ENCODE measurements at places on chromosomes 1 and 21. TPM values are rescaled to one million over a fixed set of nuclear protein-coding genes. Genes with fewer than 3 reads are reported as not detected.

The HOOK1 gene
- total RNA-seq: 14.4 TPM

The FCER1A gene
- 0.81 TPM for total RNA-seq

The CATSPERE gene
- 1.7 TPM for total RNA-seq

The RNU1-3 gene
- total RNA-seq: 2,907 TPM

The AGO4 gene
- 13.2 TPM for total RNA-seq

The ADAMTS4 gene
- total RNA-seq: 1.1 TPM

The ZBTB8A gene
- not detected for total RNA-seq

DNA sequence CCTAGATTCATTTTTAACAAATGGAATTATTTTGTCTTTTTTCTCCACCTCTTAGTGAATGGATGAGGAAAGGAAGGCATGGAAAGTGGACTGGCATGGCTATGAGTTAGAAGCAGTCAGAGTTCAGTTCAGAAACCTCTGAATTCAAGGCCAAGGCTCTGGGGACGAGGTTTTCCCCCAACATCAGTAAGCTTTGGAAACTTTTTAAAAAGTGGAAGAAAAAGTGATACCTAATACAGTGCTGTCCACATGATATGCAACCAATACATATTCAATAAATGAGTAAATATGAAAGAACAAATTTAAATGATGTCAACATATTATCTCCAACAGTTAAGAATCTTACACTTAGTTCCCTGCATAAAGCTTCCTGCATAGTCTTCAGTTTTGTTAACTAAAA lies 204.7 kb downstream of the HLX start:
- H3K4me3 ChIP-seq: no peak overlapping the region
- DNase-seq: no peak
- no peaks in the 10 kb centered on the region for H3K36me3 ChIP-seq

DNA sequence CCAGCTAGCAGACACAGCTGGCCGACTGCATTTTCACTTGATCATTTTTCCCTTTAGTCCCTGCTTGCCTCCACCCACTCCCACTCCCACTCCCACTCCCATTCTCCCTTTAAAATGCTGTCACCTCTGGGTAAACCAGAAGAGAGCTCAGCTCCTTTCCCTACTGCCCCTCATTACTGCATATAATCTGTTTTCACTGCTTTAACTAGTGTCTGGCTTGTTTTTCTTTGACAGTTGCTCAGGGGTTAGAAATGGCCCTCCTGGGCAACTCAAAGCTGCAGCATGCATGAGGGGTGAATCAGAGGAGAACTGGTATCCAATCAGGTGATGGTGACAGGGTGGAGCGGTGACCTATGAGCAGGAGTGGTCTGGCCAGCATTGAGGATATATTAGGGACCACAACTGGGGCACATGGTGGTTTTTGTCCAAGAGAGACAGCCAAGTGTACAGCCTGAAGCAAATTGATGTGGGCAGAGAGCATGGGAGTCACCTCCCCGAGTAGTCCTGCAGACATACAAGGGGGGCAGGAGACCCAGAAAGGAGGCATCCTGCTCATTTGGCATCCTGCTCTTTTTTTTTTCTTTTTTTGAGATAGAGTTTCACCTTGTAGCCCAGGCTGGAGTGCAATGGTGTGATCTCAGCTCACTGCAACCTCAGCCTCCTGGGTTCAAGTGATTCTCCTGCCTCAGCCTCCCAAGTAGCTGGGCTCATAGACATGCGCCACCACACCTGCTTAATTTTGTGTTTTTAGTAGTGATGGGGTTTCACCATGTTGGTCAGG lies 42.6 kb upstream of the SRSF10 start:
- DNase-seq: no peak
- H3K36me3 ChIP-seq: no peaks in the 10 kb centered on the region
- H3K27me3 ChIP-seq: no peaks in the 10 kb centered on the region
- no peaks in the 10 kb centered on the region for H3K4me1 ChIP-seq
- no peak overlapping the region for H3K27ac ChIP-seq
- H3K4me3 ChIP-seq: no peak overlapping the region

DNA sequence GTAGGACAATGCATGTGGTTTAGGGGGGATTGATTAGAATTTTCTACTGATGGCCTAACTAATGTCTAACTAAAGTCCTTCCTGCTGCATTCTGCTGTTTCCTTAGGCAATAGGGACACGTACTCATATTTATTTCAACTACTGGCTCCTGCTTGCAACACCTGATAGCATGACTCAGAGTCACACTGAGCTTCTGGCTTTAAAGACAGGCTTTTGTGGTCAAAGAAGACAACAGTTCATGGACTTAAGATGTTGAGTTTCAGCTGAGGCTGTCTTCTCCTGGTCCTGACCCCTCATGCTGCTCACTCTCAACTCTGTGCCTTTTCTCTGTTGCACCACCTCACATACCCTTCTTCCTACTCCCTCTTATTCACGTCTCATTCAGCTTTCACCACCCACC lies 29.1 kb upstream of the TRABD2B start:
- H3K36me3 ChIP-seq: no peaks in the 10 kb centered on the region
- no peaks in the 10 kb centered on the region for H3K4me1 ChIP-seq
- no peak overlapping the region for H3K27ac ChIP-seq
- H3K27me3 ChIP-seq: no peaks in the 10 kb centered on the region
- H3K4me3 ChIP-seq: no peak overlapping the region
- DNase-seq: no peak

DNA sequence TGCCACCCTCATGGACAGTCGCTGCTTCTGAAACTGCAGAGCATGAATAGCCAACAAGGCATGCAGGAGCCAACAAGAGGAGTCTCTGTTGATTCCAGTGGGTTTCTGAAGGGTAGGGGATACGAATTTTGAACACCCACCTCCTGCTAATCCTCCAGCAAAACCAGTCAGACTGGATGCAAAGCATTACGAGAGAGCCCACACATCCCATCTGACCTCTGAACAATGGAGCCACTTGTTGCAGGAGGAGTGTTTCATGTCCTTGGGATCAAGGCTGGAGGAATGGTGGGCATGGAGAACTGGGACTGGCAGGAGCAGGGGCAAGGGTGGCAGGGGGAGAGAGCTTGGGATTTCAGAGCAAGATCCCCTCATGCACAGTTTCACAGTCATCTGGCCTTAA lies 1.6 kb downstream of the VTCN1 start:
- no peak for DNase-seq
- H3K4me1 ChIP-seq: no peaks in the 10 kb centered on the region
- no peaks in the 10 kb centered on the region for H3K36me3 ChIP-seq
- H3K27me3 ChIP-seq: no peaks in the 10 kb centered on the region
- H3K27ac ChIP-seq: no peak overlapping the region

DNA sequence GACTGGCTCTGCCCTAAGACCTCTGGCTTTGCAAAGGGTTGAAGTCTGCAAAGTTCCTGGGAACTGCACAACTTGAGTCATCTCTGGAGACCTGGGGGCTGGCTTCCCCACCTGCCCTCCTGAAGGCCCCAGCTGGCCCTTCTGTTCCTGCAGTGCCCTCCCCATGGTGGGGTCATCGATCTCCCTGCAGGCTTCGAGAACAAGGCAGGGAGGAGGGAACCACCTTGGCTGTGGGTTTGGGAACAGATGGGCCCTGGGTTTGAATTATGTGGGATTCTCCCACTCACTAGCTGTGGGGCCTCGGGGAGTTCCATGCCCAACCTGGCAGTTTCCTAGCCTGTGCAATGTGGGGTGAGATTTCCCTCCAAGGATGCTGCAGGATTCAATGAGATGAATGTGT lies 310.2 kb downstream of the PTPRU start:
- H3K27ac ChIP-seq: no peak overlapping the region
- no peaks in the 10 kb centered on the region for H3K27me3 ChIP-seq
- DNase-seq: no peak
- no peaks in the 10 kb centered on the region for H3K36me3 ChIP-seq
- no peak overlapping the region for H3K4me3 ChIP-seq

- no peak for DNase-seq
- no peak overlapping the region for H3K27ac ChIP-seq
- no peaks in the 10 kb centered on the region for H3K4me1 ChIP-seq
- H3K4me3 ChIP-seq: no peak overlapping the region
- H3K36me3 ChIP-seq: no peaks in the 10 kb centered on the region
- H3K27me3 ChIP-seq: peaks cover 12% of the 10 kb centered on the region
Measured at GRCh38 chr1:112359961-112360767, 35.9 kb upstream of the CTTNBP2NL start.

DNA sequence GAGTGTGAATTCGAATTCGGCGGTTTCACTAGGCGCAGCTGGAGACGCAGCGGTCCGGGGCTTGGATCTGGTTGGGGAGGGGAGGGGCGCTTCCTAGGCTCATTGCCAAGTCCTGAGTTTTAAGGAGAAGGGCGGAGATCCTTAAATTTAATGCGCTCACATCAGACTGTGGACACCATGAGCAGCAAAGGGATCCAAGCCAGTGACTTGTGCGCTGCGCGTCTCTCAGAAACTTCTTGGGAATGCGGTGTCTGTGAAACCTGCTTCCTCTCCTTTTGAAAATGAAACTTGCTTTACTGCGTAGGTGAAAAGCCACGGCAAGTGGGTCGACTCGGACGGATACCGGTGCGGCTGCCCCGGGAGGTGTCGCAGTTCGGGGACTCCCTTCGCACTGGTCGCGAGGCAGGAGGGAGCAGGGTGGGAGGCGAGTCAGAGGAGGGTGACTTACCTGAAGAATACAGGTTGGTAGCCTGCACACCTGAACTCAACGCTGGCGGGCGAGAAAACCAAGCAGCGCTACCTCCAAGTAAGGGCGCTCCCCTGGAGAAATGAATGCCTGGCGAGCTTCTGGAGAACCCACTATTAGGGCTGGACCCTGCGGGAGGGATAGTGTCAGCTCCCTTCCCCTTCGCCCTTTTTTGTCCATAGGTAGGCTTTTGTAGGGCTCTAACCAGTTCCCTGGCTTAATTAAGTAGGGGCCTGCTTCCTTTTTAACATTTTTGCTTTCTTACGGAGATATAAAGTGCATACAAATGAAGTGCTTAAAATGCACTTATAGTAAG lies 992 bp downstream of the TENT5C start:
- no peaks in the 10 kb centered on the region for H3K27me3 ChIP-seq
- H3K36me3 ChIP-seq: no peaks in the 10 kb centered on the region
- H3K27ac ChIP-seq: peak overlapping the region; percentile 79
- peak; percentile 47 for DNase-seq
- peaks cover 28% of the 10 kb centered on the region for H3K4me1 ChIP-seq

GRCh38 chr1:153774780-153775457 lies at the start of gene SLC27A3:
Gene SLC27A3, plus strand, starts transcription at chr1:153775407. Its CDS starts 91 bp downstream, at chr1:153775498.
- H3K4me3 ChIP-seq: peak within 1 kb of the TSS; percentile 73
- peak within 1 kb of the TSS; percentile 66 for H3K27ac ChIP-seq
- H3K4me1 ChIP-seq: peaks cover 23% of the 10 kb centered on the region
- H3K27me3 ChIP-seq: no peaks in the 10 kb centered on the region

- H3K4me3 ChIP-seq: peak overlapping the region; percentile 21
- H3K4me1 ChIP-seq: peaks cover 56% of the 10 kb centered on the region
- H3K36me3 ChIP-seq: no peaks in the 10 kb centered on the region
- no peak overlapping the region for H3K27ac ChIP-seq
Measured at GRCh38 chr21:28832013-28832714, 160.5 kb downstream of the LTN1 start.

DNA sequence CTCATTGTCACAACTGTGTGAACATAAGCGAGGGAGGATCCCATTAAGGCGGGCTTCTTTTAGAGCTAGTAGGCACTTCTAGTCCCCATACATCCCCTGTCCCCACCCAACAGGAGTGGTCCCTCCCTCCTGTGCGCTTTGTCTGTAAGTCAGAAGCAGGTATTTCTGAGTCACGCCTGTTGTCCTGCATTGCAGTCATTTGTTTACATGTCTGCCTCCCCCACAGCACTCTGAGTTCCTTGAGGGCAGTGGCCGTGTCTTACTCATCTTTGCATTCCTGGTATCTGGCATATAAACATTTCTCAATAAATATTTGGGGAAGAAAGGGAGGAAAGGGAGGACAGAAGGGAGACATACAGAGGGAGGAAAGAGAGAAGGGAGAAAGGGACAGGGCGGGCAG lies 40.3 kb downstream of the PLEKHA6 start:
- H3K4me1 ChIP-seq: no peaks in the 10 kb centered on the region
- H3K27ac ChIP-seq: no peak overlapping the region
- no peak overlapping the region for H3K4me3 ChIP-seq
- DNase-seq: no peak

DNA sequence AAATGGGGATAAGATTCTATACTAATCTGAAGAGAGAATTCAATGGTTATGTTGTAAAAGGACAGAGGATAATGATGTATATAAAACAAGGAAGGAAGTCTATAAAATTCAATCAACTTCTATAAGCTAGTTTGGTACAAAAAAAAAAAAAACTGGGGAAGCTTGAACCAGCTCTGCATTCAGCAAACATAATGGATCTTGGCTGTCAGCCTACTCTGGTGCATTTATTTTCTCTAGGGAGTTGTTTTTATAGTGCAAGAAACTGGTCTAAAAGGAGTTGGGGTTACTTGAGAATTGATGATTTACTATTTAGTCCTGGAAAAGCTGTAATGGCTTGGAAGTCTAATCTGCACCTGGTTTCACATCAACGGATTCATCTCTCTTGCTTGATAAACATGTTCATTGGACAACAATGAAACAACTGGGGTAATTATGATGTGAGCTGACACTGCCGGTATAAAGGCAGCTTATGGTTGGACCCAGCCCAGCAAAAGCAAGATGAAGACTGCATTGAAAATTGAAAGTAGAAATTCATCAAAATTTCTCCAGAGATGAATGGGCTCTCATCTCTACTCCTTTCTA lies 199.4 kb upstream of the NRIP1 start:
- DNase-seq: no peak
- H3K4me3 ChIP-seq: no peak overlapping the region
- no peaks in the 10 kb centered on the region for H3K4me1 ChIP-seq
- no peaks in the 10 kb centered on the region for H3K36me3 ChIP-seq
- no peaks in the 10 kb centered on the region for H3K27me3 ChIP-seq
- H3K27ac ChIP-seq: no peak overlapping the region

- no peaks in the 10 kb centered on the region for H3K36me3 ChIP-seq
- no peak overlapping the region for H3K27ac ChIP-seq
- H3K27me3 ChIP-seq: no peaks in the 10 kb centered on the region
- H3K4me3 ChIP-seq: no peak overlapping the region
- H3K4me1 ChIP-seq: peaks cover 14% of the 10 kb centered on the region
- DNase-seq: no peak
Measured at GRCh38 chr21:42682661-42683210, 29.3 kb downstream of the PDE9A start.

DNA sequence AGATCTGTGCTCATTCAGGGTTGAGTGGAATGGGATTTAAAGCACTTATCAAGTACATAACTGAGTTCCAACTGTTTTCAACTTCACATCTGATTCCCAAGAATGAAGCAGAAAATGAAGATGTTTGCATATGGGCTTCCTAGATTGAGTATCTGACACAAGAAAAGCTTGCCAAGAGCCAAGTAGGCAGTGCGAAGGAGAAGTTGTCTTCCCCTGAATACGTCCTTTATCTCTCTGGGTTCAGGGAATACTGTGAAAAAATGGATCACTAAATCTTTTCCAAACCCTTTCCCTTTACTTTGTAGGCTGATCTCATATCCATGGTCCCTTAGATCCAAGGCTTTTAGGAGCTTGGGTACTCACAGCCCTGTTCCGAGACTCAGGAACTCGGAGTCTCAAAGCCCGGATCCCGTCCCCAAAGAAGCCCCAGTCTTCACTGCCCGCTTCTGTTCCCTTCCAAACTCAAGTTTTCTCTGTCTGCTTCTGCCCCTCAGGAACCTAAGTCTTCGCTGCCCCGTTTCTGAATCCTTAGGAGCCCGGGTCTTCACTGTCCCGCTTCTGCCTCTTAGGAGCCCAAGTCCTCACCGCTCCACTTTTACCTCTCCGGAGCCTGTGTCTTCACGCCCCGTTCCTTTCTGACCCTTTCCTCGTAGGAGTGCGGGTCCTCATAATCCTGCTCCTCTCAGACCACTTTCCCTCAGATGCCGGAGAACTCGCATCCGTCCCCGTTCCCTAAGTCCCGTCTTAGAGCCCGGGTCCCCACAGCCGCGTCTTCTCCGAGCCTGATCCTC lies 616 bp downstream of the TAF12 start:
- H3K27me3 ChIP-seq: no peaks in the 10 kb centered on the region
- peak overlapping the region; percentile 93 for H3K4me3 ChIP-seq
- H3K4me1 ChIP-seq: peaks cover 19% of the 10 kb centered on the region
- no peaks in the 10 kb centered on the region for H3K36me3 ChIP-seq

All from naive thymus-derived CD4-positive, alpha-beta T cell (primary cell).